Renal pelvis (tissue), 12 donors: ENCODE measurements at places on chromosomes 1 and 21. TPM values are rescaled to one million over a fixed set of nuclear protein-coding genes. Genes with fewer than 3 reads are reported as not detected.

DNA sequence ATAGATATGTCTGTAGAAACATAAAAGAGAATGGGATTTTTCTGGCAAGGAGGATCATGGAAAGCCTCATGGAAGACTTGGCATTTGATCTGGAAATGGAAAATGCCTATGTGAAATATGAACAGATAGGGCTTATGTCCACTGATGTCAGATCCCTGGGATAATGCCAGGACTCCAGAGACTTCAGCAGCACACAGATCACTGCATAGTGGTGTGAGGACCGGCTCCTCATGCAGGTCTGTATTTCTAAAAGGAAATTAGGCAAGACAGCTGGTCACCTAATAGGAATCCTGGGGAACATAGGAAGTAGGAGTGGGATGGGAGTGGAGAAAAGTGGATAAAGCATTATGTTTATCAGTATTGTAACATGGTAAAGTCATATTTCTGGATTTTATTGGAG lies 56.8 kb upstream of the IPO9 start:
- no peak for DNase-seq

DNA sequence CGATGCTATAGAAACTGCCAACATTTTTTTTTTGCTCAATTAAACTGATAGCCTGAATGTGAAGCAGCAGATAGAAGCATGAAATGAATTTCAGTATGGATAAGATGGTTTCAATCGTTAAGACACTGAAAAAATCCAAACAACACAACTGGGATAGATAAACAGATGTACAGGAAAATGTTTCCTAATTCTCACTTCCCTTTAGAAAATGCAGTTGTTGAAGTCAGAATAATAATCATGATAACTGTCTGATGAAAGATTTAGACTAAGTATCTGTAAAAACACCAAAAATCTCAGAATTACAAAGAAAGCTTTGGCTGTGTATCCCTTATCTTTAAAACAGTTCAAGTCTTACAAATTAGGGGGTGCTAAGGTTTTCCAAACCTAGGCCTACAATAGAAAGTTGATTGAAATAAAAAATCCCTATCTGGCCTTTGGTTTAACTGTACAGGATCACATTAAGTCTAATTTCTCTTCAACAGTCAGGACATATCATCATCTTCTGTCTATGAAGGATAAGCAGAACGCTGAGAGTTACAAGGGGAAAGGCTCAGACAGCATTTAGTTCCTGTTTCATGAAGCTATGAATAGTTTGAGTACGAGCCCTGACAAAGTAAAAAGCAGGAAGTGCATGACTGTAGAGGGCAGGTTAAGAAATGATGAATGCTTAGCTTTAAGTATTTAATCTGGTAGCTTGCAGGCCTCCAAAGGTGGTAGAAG lies 203.2 kb downstream of the APP start:
- peak; percentile 14 for DNase-seq

- DNase-seq = no peak
Observed at GRCh38 chr1:238089615-238090014, 198.9 kb upstream of the ZP4 start.

DNA sequence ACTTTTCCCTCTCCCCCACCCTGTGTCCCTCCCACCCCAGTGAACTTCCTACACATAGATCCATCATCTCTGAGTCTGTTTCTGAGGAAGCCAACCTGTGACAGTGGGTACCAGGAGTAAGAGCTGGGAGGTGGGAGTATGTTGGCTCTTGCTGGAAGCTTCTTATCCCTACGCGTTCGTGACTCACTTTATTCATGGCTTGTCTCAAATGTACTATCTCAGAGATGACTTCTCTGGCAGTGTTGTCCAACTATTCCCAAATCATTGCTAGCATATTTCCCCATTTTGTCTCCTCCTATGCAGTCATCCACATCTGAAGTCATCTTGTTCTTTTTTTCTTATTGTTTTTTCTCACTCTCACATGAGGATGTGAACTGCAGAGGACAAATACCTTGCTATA lies 88.0 kb downstream of the HIVEP3 start:
- no peak for DNase-seq

- DNase-seq = no peak
Observed at GRCh38 chr1:39722495-39722894, 16.2 kb upstream of the PPIE start.

DNA sequence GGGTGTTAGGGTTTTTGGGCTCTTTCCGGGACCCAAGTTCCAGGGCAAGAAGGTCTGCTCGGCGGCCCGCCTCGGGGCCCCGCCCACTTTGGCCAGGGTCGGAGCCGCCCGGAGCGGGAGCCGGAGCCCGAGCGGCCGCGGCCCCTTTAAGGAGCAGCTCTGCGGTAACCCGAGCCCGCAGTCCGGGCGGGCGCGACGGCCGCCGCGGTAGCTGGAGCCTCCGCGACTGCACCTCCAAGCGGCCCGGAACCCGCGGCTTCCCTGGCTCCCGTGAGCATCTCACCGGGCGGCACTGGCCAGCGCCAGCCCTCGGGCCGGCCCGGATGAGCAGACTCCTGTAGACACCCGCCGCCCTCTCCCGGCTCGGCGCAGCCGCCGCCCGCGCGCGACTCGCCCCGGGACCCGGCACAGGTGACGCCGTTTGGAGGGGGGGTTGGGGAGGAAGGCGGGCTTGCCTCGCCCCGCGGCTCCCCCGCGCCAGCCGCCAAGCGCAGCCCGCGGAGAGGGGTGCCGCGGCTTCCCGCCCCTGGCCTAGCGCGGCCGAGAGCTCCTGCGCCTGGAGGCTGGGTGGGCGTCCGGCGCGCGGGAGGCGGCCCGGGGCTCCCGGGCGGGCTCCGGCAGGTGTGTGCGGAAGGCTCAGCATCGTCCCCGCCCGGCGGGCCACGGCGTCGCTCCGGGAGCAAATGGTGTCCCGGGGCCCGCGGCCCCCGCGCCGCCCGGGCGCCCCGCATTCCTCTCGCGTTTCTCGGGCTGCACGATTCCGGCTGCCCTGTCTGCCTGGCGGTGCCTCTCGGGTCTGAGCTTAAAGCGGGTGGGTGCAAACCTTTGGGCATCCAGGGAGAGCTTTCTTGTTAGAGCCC lies at the start of gene TLCD4:
Gene TLCD4, plus strand, starts transcription at position 149 of the 860 bp plus-strand sequence. CDS start 26,547 bp downstream, outside the sequence.
- DNase-seq = peak; percentile 69

DNA sequence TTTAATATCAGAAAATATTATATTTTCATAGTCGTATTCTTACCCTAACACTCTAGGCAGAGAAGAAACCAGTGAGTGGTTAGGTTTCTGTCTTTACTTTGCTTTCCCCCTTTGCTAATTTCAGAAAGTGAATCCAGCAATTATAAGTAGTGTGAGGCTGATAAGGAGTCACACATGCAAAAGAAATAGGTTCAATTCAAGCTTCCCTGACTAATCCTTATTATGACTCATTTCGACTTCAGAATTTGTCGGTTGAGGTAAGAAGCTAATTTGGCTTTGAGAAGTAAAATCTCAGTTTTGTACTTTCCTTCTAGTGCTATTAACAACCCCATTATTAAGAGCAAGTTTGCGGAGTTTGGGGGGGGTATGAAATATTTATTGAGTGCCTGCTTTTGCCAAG lies 22.4 kb downstream of the ESRRG start:
- DNase-seq = no peak

- no peak for DNase-seq
Observed at GRCh38 chr1:87398641-87399040, 70.0 kb downstream of the LMO4 start.

GRCh38 chr1:92713939-92714338 lies 71.0 kb downstream of the EVI5 start:
- no peak for DNase-seq

GRCh38 chr1:196667131-196667530 lies 15.3 kb downstream of the CFH start:
- no peak for DNase-seq

GRCh38 chr1:45409276-45409675 lies 69.0 kb upstream of the MUTYH start:
- no peak for DNase-seq

- no peak for DNase-seq
Observed at GRCh38 chr1:61337037-61337436, 254.7 kb downstream of the NFIA start.

The SMIM1 gene
- polyA plus RNA-seq = 16.0 TPM

The RGSL1 gene
- 0.03 TPM for polyA plus RNA-seq

The KLHDC8A gene
- 1.9 TPM for polyA plus RNA-seq

The TMPRSS3 gene
- 2.2 TPM for polyA plus RNA-seq

The SPATA45 gene
- not detected for polyA plus RNA-seq

The OSCP1 gene
- polyA plus RNA-seq = 23.9 TPM
